ENCODE measurements at places on chromosomes 12 and 14.
A peak's percentile ranks its signal among the peaks of the same experiment; 100 is the strongest.

- DNase-seq: no peak
Observed at GRCh38 chr14:94115631-94116030, 5.1 kb downstream of the IFI27 start.

DNA sequence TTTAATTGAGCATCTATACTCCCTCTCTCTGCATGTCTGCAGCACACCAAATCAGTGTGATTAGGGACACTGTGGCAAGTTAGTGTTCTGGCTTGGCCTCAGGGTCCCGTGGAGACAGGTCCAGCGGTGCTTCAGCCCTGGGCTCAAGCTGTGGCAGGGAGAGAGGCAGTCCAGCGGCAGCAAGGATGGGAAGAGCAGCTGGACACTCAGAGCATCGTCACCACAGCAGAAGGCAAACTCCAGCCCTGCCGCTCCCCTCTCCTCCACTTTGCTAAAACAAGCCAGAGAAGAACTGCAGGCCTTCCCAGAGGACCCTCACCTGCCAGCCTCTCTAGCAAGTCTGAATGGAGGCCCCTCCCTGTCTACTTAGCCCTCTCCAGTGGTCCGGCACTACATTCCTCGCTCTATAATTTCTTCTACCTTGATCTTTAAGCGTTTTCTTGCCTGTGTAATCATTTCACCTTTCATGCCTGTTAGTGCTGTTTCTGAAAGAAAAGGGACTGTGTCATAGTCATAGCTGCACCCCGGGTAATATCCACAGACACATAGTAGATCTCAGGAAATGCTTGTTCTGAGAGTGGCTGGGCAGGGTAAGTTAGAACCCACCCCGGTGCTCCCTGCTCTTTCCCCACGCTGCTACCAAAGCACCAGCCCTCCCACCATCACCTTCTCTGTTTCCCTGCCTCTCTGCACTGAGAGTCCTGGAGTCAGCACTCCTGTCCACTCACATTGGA is 22.1 kb downstream of the ZFP36L1 start:
- no peak for DNase-seq

- DNase-seq: no peak
Observed at GRCh38 chr14:22311636-22312035, 277.4 kb downstream of the DAD1 start.

GRCh38 chr12:31315044-31315715 is 10.8 kb downstream of the SINHCAF start:
- DNase-seq: no peak

GRCh38 chr14:37124614-37125013 is 47.8 kb downstream of the SLC25A21 start:
- DNase-seq: no peak

DNA sequence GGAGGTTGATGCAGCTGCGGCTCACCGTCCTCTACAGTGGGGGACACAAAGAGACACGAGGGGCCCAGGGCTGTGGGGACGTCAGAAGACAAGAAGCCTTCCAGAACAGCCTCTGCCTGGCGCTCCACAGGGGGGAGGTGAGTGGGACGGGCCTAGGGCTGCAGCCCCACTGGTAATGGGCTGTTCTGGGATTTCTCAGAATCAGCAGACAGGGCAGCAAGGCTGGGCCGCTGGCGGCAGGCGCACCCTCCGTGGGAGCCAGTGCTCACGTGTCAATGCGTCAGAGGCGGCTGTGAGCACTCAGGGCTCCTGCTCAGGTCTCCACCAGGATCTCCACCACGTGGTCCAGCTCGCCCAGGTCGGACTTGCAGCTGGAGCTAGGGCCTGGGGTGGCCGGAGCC is 10.0 kb downstream of the CDCA4 start:
- no peak for DNase-seq

DNA sequence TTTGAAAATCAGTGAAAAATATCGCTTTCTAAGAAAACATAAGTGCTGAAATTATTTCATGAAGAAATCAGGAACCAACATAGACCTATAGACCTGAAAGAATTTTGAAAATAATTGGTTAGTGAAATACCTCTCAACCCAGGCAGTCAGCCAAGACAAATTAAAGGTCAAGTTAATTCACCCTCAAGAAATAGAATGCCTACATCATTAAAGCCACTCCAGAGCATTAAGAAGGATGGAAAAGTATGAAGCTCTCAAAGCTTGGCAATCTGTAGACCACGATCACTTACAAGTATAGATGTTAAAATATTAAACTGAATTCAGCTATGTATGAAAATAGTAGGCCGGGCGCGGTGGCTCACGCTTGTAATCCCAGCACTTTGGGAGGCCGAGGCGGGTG is 48.3 kb downstream of the SFSWAP start:
- no peak for DNase-seq

DNA sequence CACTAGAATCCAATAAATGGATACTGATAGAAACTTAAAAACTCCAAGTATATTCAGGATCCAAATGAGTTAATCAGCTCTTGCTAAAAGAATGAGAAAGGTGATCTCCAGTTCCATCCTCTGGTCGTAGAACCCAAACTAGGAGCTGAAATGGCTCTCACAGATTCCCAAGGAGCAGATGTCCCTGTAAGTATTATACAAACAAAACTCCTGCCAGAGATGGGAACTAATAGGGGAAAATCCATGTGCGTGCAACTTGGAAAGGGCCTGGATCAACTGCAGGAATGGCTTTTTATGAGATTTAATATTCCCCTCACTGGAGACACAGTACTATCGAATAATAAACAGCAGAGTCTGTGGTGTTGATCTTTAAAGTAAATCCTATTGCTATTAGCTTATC is 309.2 kb upstream of the TBX3 start:
- no peak for DNase-seq

DNA sequence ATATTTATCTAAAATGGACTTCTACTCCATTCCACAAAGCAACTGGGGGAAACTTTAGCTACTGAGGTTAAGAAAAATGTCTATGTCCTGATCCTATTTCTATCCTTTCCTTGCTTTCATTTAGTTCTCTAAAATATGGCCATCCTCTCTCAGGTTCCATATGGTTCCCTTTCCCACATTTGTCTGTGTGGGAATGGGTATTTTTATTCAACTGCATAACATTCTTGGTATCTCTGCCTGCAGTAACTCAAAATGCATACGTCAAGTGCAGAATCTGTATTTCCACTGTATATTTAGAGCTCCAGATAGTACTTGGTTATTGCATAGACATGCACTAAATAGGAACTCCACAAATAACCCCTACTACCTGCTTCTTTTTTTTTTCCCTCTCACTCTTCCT is 130.6 kb upstream of the BTG1 start:
- DNase-seq: no peak

- no peak for DNase-seq
Observed at GRCh38 chr12:75786070-75786469, 245.5 kb downstream of the PHLDA1 start.

- DNase-seq: no peak
Observed at GRCh38 chr14:89491711-89492381, 74.8 kb upstream of the FOXN3 start.

GRCh38 chr14:63286071-63286470 is 32.7 kb downstream of the GPHB5 start:
- DNase-seq: no peak

DNA sequence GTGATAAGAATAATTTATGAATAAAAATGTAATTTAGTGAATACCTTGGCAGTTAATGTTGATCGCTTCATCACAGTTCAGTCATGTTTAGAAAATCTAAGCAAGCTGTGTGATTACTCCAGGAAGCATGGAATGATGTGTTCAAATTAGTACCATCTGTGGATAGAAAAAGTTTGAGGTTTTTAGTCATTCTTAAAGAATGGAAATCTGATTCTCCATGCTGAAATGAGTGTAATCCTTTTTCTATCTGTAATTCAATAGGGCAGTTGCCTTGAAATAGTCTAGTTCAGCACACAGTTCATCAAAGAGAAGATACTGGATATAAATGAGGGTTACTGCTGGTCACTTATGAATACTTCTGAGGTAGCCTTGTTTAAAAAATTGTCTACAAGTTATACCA is 127.2 kb upstream of the MYF6 start:
- DNase-seq: no peak

DNA sequence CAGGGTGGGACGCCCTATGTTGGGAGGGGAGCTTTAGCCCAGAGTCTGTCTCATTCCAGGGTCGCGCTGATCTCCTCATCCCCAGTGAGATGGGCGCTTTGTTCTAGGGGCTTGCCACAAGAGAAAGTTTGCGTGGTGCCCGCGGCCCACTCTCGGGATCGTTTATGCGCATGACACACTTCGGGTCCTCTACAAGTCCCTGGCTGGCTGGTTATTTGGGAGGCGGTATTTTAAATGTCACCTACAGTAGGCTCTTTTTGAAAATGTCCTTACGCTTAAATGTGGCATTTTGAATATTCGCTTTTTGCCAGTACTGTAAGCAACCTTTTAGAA is 541 bp downstream of the GOLT1B start:
- peak; percentile 32 for DNase-seq

GRCh38 chr14:60356906-60357550 is 108.0 kb downstream of the PPM1A start:
- DNase-seq: no peak

DNA sequence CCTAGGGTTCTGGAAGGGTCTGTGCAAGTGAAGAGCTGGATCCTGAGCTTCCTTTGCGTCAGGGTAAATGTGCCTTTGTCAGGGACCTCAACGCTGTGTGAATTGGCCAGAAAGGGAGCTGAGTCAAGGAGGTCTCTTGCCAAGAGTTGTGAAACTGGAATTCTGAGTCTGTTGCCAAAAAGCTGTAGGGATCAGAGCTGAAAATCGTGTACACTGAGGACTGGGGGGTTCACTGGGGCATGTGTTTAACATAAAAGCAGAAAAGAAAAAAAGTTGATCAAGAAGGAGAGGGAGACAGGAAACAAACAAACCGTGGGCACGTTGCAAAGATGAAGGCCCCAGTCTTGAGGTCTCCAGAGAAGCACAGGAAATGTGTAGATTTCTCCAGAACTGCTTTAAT is 1081.5 kb downstream of the VRK1 start:
- no peak for DNase-seq

GRCh38 chr14:51928568-51928967 is 60.8 kb upstream of the RTRAF start:
- DNase-seq: no peak

- no peak for DNase-seq
Observed at GRCh38 chr14:24300326-24300980, 803 bp downstream of the NOP9 start.

DNA sequence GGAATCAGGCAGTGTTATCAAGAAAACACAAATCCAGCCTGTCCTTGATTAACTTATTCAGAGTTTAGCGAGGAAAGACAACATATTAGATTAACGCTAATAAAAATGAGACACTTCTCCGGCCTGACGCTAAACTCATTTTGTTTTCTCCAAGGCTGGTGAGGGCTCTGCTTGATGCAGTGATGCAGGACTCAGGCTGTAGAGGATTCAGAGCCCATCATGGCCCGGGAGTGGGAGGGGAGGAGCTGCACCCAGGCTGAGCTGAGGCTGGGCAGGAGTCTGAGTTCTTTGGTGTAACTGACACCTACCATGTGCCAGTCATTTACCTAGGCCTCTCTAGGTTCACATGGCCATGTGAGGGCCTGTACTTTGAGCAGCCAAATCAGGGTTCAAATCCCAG is 70.0 kb downstream of the WSCD2 start:
- DNase-seq: no peak

GRCh38 chr14:72008666-72009065 is 76.4 kb downstream of the RGS6 start:
- DNase-seq: no peak

DNA sequence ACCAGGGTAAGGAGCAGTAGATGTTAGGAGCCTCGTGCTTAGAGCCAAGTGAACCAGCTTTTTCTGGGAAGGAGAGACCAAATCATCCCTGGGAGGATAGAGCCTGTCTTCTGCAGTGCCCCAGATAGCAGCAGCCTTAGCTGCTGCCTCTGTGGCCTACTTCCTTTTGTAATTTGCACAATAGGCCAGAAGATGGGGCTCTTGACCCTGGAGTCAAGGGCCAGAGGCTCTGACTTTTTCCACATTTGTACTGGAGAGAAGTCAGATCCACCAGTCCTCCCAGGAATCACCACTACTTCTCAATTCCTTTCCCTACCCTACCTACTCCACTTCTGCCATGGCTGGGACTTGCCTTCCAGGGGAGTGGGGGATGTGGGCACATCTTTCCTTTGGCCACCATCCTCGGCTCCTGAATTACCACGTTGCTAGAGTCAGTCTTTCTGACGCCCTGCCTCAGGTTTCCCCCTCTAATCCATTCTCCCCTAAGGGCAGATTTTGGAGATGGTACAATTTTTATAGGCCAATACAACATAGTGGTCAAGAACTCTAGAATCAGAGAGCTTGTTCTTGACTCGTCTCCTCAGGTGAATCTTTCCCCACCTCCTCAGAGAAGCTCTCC is 3.3 kb upstream of the SLC4A8 start:
- DNase-seq: peak; percentile 30

- DNase-seq: peak; percentile 43
Observed at GRCh38 chr14:104827177-104828055, 26.5 kb downstream of the ZBTB42 start.

DNA sequence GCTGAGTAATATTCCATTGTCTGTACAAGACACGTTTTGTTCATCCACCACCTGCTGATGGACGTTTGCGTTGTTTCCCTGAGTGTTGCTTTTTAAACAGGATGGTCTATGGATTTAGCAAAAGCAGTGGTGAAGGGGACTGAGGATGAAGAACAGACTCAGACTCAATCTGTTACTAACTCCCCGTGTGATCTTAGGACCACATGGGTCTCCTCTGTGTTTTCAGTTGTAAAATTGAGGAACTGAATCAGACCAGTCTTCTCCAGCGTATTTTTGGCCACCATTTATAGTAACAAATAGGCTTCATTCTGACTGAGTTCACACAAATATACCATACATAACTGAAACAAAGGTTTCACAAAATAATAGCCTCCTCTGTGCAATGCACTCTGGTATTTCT is 85.6 kb downstream of the FOXN3 start:
- no peak for DNase-seq

DNA sequence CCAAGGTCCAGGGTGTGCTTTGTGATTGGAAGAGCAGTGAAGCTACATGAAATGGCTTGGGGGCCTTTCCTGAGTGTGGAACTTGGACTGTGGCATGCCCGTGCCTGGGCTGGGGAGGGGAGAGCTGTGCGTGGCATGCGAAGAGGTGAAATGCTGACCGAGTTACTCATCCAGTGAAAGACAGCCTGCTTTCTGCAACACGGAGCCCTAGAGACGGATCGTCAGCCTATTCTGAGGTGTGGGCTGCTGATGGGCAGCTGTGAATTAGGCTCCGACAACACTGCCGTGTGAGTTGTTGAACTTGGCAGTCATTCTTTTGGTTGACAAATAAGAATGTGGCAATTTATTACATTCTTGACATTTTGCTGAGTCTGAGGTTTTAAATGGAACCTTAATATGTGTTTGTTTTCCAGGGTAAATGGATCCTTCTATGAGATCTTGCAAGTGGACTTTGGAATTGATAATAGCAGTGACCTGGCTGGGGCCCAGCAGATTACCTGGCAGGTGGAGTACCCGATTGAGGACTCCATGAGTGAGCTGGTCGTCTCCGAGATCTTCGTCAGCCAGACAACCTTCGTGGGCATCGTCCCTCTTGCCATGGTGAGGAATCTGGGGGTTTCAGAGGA is 453.9 kb downstream of the AACS start:
- no peak for DNase-seq

- no peak for DNase-seq
Observed at GRCh38 chr12:42691991-42692557, 102.5 kb upstream of the PRICKLE1 start.
